ENCODE measurements at places on chromosomes 11 and 22.

GRCh38 chr22:38940811-38941384, 16.5 kb upstream of the APOBEC3A start:
- peaks cover 2% of the 10 kb centered on the region for H3K4me1 ChIP-seq
- no peak overlapping the region for H3K27ac ChIP-seq
- no peaks in the 10 kb centered on the region for H3K36me3 ChIP-seq
- H3K27me3 ChIP-seq: peaks cover 2% of the 10 kb centered on the region

DNA sequence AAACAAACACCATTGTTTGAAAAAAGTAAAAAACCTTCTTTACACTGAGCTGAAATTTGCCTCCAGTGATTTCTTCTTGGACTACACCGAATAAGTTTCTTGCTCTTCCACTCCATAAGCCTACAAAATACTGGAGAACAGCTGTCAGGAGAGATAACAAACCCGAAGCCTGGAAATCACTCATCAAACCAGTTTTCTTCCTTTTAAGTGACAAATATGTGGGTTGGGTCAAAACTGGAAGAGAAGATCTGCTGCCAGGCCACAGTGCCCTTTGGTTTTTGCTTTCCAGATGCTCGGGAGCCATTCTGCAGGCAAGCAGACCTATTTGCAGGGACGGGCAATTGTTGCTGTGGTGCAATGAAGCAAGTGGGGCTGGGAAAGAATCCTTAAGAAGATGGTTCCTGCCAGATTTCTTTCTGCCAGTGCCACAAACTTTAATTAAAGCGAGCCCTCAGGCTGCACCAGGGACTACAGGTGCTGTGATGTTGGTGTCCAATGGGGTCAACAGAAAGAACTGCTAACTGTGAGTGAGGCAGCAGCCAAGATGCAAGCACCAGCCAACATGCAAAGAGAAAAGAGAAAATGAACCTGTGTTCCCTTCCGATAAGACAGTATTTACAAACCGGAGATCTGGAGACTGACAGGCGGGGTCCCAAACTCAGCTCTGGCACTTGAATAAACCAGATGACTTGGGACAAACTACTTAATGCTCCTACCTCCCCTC, 44.8 kb upstream of the SMCO4 start:
- H3K4me1 ChIP-seq: peaks cover 6% of the 10 kb centered on the region
- peak; percentile 34 for DNase-seq
- no peak overlapping the region for H3K27ac ChIP-seq
- H3K4me3 ChIP-seq: no peak overlapping the region
- no peaks in the 10 kb centered on the region for H3K36me3 ChIP-seq

- H3K4me1 ChIP-seq: peaks cover 16% of the 10 kb centered on the region
- H3K27me3 ChIP-seq: no peaks in the 10 kb centered on the region
- no peak overlapping the region for H3K27ac ChIP-seq
- H3K36me3 ChIP-seq: peaks cover 38% of the 10 kb centered on the region
- no peak for DNase-seq
Observed at GRCh38 chr22:31647523-31648320, 14.3 kb downstream of the PISD start.

DNA sequence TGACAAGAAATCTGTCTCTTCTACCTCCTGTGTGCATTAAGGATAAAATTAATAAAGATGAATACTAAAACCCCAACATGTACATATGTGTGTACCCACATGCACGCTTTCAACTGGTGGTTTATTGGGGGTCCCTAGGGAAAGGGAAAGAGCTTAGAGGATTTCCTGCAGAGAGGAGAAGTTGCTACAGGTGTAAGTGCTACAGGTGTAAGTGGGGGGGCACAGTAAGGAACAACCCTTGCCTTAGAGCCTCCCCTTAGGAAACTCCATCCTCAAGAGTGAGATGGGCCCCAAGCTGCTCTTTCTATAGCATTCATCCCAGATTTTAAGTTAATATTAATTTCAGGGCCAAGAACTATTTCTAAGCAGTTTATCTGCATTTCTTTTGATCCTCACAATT, 11.9 kb upstream of the ABCC8 start:
- H3K27ac ChIP-seq: no peak overlapping the region
- no peaks in the 10 kb centered on the region for H3K27me3 ChIP-seq
- no peaks in the 10 kb centered on the region for H3K36me3 ChIP-seq
- no peak for DNase-seq

DNA sequence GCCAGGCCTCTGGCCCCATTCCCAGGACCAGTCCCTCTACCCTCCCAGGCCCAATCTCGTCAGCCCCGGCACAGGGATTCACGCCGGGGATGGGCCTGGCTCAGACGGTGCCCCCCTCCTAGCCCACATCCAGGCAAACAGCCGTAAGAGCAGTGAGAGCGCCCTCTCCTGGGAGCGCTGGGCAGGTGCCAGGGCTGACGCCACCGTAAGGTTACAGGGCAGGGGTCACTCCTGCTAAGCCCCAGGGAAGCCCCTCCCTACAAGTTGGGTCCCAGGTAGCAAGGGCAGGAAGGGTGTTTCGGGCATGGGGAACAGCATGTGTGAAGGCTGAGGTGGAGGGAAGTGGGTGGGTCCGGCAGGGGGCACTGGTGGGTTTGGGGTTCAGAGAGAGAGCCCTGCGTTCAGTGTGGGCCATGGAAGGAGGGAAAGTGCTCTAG, 19.2 kb upstream of the PPARA start:
- H3K27me3 ChIP-seq: no peaks in the 10 kb centered on the region
- DNase-seq: no peak
- peaks cover 2% of the 10 kb centered on the region for H3K4me1 ChIP-seq
- H3K27ac ChIP-seq: no peak overlapping the region
- no peaks in the 10 kb centered on the region for H3K36me3 ChIP-seq
- H3K4me3 ChIP-seq: no peak overlapping the region

DNA sequence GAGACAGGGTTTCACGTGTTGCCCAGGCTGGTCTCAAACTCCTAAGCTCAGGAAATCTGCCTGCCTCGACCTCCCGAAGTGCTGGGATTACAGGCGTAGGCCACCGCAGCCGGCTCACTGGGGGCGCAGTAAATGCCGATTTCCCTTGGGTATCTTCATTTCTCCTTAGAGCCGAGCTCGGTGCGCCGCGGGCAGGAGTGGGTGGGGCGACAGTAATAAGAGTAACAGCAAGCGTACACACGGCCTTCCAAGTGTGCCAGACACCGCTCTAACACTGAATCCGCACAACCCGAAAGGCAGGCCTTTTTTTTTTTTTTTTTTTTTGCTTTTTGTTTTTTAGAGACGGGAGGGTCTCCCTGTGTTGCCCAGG, 500 bp upstream of the ADSL start:
- DNase-seq: peak; percentile 10
- H3K36me3 ChIP-seq: peaks cover 20% of the 10 kb centered on the region
- peaks cover 13% of the 10 kb centered on the region for H3K4me1 ChIP-seq
- H3K4me3 ChIP-seq: peak overlapping the region; percentile 86

GRCh38 chr11:58887452-58887851, 42.9 kb upstream of the GLYATL2 start:
- no peaks in the 10 kb centered on the region for H3K4me1 ChIP-seq
- H3K27ac ChIP-seq: no peak overlapping the region
- H3K27me3 ChIP-seq: no peaks in the 10 kb centered on the region
- no peaks in the 10 kb centered on the region for H3K36me3 ChIP-seq

DNA sequence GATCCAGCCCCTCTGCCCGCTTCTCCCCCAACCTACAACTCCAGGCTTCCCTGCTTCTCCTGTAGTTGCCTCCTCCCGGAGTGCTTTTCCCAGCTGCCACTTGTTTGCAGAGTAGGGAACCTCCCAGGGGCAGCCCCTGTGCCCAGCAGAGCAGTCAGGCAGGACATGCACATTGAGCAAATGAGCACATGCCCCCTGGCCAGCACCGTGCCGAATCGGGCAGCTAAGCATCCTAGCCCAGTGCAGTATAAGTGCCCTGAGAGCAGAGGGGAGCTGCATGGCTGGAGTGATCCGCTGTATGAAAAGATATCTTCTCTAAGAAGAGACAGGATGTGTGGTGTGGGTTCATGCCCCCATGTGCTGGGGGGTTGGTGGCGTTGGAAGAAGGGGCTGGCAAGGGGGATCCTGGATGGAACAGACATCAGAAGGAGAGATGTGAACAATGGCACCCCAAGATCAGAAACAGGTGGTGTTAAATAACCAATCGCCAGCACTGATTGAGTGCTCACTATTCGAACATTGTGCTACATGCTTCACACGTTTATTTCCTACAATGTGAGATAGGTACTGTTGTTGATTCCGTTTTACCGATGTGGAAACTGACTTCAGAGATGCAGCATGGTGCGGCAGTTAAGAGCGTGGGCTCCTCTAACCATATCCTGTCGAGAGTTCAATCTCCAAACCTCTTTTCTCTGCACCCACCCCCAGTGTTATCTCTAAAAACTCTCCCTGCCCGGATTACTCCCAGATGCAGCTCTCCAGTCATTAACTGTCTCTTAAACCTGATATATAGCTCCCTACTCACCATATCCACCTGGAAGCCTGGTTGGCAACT, 1.2 kb downstream of the AIP start:
- H3K36me3 ChIP-seq: peaks cover 14% of the 10 kb centered on the region
- H3K4me1 ChIP-seq: peaks cover 11% of the 10 kb centered on the region
- no peaks in the 10 kb centered on the region for H3K27me3 ChIP-seq
- H3K4me3 ChIP-seq: no peak overlapping the region
- DNase-seq: no peak

GRCh38 chr11:27204529-27204928, 158.5 kb downstream of the CCDC34 start:
- H3K36me3 ChIP-seq: no peaks in the 10 kb centered on the region
- H3K4me1 ChIP-seq: peaks cover 60% of the 10 kb centered on the region
- DNase-seq: no peak
- no peak overlapping the region for H3K27ac ChIP-seq

GRCh38 chr11:35160902-35161597, 22.1 kb downstream of the CD44 start:
- no peak overlapping the region for H3K4me3 ChIP-seq
- H3K36me3 ChIP-seq: no peaks in the 10 kb centered on the region
- no peak overlapping the region for H3K27ac ChIP-seq
- no peak for DNase-seq

DNA sequence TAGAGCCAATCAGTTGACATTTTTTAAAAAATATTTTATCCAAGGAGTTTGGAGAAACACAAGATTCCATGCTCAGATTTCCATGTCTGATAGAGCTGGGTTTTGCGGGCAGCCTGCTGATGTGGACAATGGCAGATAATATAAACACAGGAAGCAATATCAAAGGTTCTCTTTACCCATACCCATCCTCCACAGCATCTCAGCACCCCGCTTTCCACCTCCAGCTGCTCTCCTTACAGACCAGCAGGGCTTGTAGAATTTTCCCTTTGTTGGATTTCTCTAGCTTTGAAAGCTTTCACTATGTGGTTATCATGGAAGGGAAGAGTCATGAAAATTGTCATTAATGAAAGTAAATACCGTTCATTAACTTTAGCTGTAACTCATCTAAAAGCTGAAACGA, 746.4 kb downstream of the OPCML start:
- no peaks in the 10 kb centered on the region for H3K4me1 ChIP-seq
- H3K4me3 ChIP-seq: no peak overlapping the region
- DNase-seq: no peak
- no peaks in the 10 kb centered on the region for H3K27me3 ChIP-seq

DNA sequence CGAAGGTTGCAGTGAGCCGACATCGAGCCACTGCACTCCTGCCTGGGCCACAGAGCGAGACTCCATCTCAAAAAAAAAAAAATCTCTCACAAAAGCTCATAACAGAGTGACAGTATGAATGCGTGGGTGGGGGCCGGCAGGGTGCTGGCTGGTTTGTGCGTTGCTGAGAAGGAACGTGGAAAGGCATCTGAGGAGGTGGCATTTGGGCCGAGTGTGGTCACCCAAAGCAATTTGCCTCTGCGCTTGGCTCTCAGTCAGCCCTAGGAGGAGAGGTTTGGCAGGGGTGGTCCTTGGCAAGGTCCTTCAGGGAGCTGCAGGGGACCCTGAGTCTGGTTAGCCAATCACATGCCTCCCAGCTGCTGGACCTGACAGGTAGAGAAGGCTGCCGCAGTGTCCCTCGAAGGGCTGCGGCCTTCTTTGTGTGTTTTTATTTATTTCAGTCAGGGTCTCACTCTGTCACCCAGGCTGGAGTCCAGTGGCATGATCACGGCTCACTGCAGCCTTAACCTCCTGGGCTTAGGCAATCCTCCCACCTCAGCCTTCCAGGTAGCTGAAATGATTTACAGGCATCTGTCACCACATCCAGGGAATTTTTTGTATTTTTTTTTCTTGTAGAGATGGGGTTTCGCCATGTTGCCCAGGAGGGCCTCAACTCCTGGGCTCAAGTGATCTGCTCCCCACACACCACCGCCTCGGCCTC, 23.5 kb upstream of the OSBPL5 start:
- peaks cover 5% of the 10 kb centered on the region for H3K27me3 ChIP-seq
- H3K27ac ChIP-seq: no peak overlapping the region
- H3K36me3 ChIP-seq: no peaks in the 10 kb centered on the region
- H3K4me1 ChIP-seq: no peaks in the 10 kb centered on the region

GRCh38 chr11:122209619-122210366, 93.8 kb upstream of the BLID start:
- H3K4me1 ChIP-seq: no peaks in the 10 kb centered on the region
- no peak for DNase-seq
- H3K27ac ChIP-seq: no peak overlapping the region
- peaks cover 3% of the 10 kb centered on the region for H3K27me3 ChIP-seq
- no peaks in the 10 kb centered on the region for H3K36me3 ChIP-seq
- no peak overlapping the region for H3K4me3 ChIP-seq

DNA sequence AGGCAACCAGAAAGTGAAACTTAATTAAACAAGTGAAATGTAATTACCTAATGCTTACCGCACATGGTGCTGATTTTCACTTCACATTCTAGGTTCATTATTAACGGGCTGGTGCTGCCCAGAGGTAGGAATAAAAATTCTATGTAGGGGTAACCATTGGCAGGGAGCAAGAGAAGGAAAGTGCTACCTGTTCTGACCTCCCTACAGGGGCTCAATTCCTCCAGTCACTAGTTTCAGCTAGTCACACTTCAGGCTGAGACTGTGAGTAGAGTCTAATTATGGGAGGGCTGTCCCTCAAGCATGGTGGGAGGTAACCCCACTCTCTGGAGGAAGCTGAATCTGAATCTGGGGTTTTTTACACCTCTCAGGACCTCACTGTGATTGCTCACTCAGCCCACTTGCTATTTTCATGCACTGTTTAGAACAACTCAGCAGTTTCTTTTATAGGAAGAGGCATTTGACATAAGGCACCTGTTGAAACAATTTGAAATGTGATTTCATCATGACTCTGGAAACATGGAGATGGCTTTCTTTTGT, 75.4 kb downstream of the MAML2 start:
- H3K4me3 ChIP-seq: no peak overlapping the region
- H3K27me3 ChIP-seq: no peaks in the 10 kb centered on the region
- no peaks in the 10 kb centered on the region for H3K4me1 ChIP-seq
- no peaks in the 10 kb centered on the region for H3K36me3 ChIP-seq
- no peak for DNase-seq
- no peak overlapping the region for H3K27ac ChIP-seq
